Urinary bladder (tissue), 4 donors: ENCODE measurements at places on chromosomes 4 and X. TPM values are rescaled to one million over a fixed set of nuclear protein-coding genes. Genes with fewer than 3 reads are reported as not detected.

DNA sequence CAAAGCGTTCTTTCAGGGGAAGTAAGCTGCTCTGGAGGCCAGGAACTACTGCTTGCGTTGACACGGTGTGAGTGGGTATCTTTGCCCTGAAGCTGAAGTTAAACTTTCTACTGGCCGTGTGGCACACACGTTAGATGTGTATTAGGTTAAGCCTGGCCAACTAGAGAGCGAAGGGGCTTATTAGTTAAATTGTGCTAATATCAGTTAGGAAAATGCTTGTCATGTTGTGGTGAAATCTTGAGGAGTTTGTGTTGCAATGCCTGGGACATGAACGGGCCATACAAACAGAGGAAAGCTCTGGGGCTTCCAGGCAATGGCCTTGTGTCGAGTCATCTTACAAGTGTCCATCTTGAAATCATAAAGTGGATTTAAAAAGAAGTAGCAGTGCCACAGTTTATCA, 62.6 kb downstream of the NSUN7 start:
- no peak for DNase-seq

DNA sequence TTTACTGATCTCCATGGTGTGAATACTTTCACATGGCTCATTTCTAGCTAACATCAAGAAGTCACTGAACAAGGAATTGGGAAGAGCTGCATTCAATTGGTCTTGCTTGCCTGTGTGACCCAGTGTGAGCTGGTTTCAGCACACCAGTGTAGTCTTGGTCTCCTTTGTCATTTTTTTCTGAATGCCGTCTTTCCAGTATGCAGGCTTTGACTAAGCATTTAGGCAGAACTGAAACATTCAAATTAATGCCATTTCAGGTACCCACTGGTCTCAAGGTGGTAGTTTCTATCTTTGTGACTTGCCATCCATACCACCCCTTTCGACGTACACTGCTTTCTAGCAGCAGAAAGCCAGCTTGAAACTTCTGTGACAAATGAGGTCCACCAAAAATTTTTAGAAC, 550.5 kb upstream of the BOD1L1 start:
- no peak for DNase-seq

GRCh38 chr4:153174821-153175567, 29.2 kb upstream of the TRIM2 start:
- DNase-seq, result no peak

- DNase-seq, result no peak
Observed at GRCh38 chrX:112819008-112819640, 21.5 kb downstream of the AMOT start.

DNA sequence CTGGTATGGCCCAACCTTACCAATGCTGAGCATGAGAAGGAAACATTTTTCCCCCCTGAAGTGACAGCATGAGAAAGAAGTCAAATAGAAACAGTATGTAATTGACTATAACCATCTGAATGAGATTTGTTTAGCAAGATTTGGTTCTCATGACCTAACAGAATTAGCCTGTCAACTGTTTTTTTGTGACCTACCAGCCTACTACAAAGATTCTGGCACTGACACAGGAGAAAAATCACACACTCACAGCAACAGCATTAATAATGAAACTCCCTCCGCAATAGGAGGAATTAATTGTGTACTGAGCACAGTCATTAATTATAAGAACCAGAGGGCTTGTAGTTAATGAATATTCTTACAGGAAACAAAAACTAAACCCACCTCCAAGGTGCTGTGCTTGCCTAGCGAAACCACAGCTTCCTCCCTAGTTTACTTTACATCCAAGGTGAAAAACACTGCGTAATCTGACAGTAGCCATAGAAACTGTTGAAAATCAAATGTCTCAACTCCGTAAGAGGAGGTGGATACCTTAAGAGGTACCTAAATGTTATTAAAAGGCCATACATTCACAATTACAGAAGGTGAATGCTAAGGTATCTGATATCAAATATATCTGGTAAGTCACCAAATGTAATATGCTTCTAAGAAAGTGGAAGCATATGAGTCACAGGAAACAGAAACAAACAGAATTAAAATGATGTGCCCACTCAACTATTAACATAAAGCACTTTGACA, 34.9 kb downstream of the MMRN1 start:
- no peak for DNase-seq

The FAM120C gene
- 9.0 TPM for total RNA-seq

DNA sequence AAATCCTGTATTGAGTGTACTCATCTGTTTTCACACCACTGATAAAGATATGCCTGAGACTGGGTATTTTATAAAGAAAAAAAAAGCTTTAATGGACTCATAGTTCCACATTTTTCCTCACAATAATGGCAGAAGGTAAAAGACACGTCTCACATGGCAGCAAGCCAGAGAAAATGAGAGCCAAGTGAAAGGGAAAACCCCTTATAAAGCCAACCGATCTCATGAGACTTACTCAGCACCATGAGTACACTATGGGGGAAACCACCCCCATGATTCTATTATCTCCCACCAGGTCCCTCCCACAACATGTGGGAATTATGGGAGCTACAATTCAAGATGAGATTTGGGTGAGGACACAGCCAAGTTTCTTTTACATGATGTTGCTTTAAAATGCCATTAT, 171.9 kb downstream of the GALNTL6 start:
- no peak for DNase-seq

The MAGED4 gene
- 2.4 TPM for total RNA-seq

The MED12 gene
- total RNA-seq, result 36.6 TPM

GRCh38 chr4:163693211-163693610, 198.7 kb downstream of the TMA16 start:
- no peak for DNase-seq

DNA sequence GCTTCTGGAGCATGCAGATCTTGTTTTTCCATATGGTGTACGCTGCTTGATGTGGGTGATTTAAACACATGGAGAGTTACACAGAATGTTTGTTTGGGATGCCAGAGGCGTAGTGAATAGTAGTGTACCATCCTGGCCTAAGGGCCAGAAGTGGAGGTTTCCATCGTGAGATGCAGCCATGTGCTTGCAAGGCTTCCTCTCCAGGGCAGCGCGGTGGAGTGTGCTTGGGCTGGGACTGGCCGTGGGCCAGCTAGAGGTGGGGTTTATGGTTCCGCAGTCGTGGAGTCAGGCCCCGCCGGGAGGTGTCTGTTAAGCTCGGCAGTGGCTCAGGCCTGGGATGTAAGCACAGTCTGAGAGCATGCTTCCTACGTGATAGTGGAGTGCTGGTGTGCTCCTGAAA, 14.0 kb downstream of the STOX2 start:
- no peak for DNase-seq

DNA sequence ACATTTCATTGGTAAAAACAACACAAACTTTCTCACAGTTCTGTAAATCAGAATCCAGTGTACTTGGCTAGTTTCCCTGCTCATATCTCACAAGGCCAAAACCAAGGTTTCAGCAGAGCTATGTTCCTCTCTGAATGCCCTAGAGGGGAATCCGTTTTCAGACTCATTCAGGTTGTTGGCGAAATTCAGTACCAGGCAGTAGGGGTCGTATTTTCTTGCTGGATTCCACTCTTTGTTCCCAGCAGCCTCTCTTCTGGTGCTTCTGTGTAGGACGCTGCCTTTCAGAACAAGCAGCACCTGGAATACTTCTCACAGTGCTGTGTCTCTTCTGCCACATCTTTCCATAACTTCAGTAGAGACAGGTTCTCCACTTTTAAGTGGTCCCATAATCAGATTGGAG, 351.9 kb downstream of the PCDH18 start:
- DNase-seq, result no peak

GRCh38 chr4:80196922-80197573, at the start of gene PRDM8:
Gene PRDM8, plus strand, starts transcription at chr4:80197503. Its CDS starts 2,578 bp downstream, at chr4:80200081.
- no peak for DNase-seq

The GNL3L gene
- total RNA-seq, result 21.9 TPM

DNA sequence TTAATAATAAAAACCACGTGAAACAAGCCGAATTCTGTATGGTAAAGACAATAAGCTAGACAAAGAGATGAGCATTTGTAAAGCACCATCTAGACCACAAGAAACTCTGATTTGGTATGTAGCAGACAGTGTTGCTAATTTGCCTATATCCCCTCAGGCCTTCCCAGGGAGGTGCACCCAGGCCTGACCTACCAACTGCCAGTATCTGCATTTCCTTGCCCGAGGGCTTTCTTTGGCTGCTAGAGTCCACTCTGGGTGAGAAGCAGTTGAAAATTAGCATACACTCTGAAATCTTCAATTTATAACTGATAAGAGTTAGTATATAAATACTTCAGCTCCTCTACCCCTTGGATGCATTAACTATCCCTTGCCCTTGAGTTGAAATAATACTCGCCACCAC, 37.4 kb upstream of the IL1RAPL1 start:
- no peak for DNase-seq

GRCh38 chr4:99159699-99160098, 15.6 kb upstream of the ADH4 start:
- no peak for DNase-seq

The GAGE1 gene
- total RNA-seq, result not detected

DNA sequence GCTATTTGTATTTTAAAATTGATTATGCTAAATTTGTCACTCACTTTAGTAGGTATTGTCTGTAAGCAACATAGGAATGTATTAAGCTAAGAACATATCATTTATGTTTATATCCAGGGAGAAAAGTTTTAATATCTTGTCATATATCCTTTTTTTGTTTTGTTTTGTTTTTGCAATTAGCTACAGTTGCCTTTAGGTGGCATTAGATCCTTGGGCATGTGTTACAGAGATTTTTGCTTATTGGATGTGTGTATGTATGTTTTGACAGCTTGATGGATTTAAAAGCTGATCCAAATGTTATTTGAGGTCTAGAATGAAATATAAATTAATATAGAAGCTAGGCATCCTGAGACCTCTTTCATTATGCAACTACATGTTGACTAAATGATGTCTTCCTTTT, 36.1 kb upstream of the OTUD4 start:
- no peak for DNase-seq

GRCh38 chrX:40685362-40685918, 38.1 kb upstream of the CXorf38 start:
- no peak for DNase-seq

The MAGEA8 gene
- total RNA-seq, result not detected

The WDR17 gene
- 7.1 TPM for total RNA-seq

- no peak for DNase-seq
Observed at GRCh38 chr4:167380964-167381363, 146.7 kb upstream of the SPOCK3 start.

The BMX gene
- 4.8 TPM for total RNA-seq

DNA sequence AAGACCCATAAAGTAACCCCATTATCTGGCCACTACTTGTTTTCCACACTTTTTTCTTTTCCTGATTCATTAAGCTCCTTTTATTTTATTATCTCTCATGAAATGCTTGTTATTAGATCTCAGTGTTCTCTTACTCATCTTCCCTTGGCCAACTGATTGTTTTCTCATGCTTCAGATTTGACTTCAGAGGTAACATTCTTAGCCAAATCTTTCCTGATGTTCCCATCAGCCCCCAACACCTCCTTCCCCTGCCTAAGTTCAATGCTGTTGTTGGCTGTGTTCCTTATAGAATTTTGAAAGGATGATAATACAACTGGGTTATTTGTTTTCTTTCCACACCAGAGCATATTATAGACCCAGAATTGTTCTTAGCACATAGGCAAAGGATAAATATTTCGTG, 75.6 kb downstream of the BMPR1B start:
- DNase-seq, result no peak

GRCh38 chr4:138003248-138003647, 238.9 kb downstream of the SLC7A11 start:
- DNase-seq, result no peak

DNA sequence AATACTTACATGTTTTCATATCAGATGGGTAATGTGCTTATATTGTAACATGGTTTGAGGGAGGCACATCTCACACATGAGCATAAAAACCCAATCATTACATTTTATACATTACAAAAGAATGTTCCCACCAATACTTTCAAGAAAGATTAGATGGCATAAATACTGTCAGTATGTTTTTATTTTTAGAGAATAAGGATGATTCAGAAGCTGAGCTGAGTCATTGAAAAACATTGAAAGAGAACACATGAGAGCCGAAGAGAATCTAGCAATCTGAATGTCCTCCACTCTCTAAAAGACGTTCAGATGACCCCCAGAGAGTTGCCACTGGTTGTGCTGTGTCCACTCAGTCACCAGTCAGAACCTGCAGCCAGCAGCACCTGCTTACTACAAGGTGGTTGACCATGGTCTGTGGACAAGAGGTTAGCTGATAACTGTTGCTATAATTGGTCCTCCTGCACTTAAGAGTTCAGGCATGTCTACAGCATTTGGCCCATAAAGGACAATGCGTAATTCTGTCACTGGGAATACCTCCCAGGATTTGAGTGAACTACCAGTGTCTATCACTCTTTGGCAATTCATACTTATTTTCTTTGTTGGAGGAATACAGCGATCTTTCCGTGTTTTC, 382.2 kb upstream of the IGFBP7 start:
- DNase-seq, result no peak

GRCh38 chr4:169160825-169161224, 109.9 kb downstream of the SH3RF1 start:
- DNase-seq, result no peak

DNA sequence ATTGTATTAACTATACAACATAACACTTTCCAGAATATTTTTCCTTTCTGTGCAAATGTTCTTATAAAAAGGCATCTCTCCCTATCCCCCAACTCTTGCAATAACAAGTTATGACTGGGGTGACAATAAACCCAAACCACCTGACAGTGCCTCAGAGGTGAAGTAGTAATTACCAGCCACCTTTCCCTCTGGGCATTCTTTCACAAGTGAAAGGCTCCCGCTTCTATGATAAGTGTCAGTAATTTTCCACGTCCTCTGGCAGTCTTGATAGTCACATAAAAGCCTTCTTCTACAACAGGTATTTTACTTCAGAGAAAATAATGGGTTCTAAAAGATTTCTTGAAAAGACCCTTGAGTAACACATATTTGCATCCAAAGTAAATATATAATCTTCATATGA, 82.7 kb downstream of the MANBA start:
- no peak for DNase-seq

The BRS3 gene
- not detected for total RNA-seq

The PABPC4L gene
- total RNA-seq, result 24.7 TPM

DNA sequence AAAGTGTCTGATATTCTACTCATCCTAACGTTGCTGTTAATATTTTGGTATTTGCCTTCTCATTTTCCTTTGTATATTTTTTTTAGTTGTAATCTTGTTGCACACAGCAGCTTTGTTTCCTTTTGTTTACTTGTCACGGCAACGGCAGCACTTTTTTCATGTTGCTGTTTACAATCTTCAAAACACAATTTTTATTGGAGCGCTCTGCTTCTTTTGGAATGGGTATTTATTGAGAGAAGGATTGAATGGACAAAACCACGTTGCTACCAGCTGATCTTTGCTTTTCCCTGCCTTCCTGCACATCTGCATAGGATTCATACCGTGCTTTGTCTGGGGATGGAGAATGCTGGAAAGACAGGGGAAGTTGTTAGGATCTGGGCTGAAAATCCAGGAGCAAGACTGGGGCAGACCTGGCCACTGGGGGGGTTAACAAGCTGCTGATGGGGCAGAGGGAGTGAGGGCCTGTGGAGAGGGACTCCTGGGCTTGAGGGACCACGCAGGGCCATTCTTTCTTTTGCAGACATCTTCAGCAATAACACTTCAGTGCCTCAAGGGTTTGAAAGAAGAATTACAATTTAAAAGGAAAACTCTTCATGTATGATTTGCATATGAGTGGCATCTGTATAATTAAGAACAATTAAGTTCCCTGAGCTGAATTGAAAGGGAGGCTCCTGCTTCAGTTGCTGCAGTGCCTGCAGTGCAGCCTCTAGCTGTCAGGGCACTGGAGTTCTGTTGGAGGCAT, 69.8 kb downstream of the TMEM131L start:
- no peak for DNase-seq

GRCh38 chr4:30865691-30866090, 145.5 kb downstream of the PCDH7 start:
- no peak for DNase-seq
